Activated CD4-positive, alpha-beta T cell treated with anti-CD3 and anti-CD28 coated beads for 1 hour (primary cell): ENCODE measurements at places on chromosomes 1 and 21.
A peak's percentile ranks its signal among the peaks of the same experiment; 100 is the strongest.

GRCh38 chr1:91948501-91949355, 473 bp upstream of the BRDT start:
- no peak for DNase-seq

DNA sequence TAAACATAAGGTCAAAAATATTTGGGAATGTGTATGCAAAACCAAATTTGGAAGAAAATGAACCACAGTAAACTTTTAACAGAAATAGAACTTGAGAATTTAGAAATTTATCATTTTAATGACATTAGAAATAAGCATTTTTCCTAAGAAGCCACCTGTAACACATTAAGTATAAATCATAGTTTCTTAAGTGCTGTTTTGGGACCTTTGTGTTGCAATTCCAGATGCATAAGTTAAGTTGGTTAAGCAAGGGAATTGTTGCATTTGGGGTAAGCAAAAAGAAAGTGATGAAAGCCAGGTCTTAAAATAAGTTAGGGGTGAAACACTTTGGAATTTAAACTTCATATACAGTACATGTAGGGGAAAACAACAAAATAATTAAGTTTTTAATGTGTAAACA, 49.8 kb downstream of the CDKN2C start:
- no peak for DNase-seq

GRCh38 chr1:76548513-76549100, 318.7 kb upstream of the ST6GALNAC5 start:
- DNase-seq, result no peak

DNA sequence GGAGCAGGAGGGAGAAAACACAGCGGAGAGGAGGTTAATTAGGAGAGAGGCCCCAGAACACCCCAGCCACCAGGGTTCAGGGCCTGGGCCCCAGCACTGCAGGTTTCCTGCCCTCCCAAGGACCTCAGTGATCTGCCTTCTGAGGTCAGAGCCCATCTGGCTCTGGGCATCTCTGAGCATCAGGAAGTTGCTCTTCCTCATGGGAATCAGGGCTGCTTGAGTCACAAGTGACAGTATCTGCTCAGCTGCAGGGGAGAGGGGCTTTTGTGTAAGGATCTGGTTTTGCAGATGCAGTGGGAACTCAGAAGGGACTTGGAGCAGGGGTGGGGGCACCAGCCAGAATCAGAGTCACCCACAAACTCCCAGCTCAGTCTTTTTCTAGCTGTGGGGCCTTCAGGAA, 472.1 kb downstream of the PTPRU start:
- DNase-seq, result no peak

GRCh38 chr1:155013632-155014031, 11.0 kb downstream of the ZBTB7B start:
- no peak for DNase-seq

- peak; percentile 88 for DNase-seq
These were observed 161.2 kb downstream of the RUNX1 start for GRCh38 chr21:34887725-34888568.

GRCh38 chr1:159953536-159954515, at the start of gene SLAMF9:
Gene SLAMF9 (minus strand): TSS chr1:159954237. CDS start chr1:159954137, 100 bp downstream.
- DNase-seq, result no peak

DNA sequence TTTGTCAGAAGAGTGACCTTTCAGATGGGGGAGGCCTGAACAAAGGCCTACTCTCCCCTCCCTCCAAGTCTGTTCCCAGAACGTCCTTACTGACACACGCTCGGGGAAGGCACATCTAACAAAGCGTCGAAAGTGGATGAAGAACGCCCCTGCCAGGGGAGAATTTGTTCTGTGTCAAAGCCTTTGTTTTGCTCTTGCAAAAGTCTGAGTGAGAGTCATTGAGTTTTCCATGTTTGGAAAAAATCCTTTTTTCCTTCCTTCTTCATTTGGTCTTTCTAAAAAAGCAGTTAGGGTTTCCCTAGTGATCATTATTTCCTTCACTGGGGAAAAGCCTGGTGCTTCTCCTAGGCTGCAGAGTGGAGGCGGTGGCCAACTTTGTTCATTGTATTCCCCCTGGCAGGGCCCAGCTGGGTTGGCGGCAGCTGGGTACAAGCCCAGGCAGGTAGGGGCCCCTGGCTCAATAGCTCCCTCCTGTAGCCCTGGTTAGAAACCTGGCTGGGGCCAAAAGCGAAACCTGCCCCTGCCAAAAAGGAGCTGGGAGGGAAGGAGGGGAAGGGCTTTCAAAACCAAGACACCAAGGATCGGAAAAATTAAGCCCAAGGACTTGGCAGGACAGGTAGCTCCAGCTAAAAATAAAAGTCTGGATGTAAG, 81.1 kb downstream of the ITPKB start:
- no peak for DNase-seq

DNA sequence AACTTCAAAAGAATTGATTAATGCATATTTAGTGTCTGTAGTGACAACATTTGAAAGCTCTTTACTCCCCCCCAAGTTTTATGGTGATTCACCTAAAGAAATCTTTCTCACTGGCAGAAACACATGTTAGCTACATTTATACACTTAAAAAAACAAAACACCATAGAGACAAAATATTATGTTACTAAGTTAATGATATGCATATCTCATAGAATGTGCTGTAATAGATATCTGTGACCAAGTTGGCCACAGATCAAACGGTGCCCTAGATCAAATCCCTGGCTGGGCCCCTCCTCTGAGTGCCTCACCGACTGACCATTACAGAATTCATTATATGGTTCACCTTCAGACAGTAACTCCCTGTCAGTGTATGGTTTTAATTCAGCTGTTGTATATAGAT, 322.1 kb upstream of the LYPLAL1 start:
- DNase-seq, result no peak

GRCh38 chr1:98468111-98468717, 193.3 kb upstream of the SNX7 start:
- no peak for DNase-seq

DNA sequence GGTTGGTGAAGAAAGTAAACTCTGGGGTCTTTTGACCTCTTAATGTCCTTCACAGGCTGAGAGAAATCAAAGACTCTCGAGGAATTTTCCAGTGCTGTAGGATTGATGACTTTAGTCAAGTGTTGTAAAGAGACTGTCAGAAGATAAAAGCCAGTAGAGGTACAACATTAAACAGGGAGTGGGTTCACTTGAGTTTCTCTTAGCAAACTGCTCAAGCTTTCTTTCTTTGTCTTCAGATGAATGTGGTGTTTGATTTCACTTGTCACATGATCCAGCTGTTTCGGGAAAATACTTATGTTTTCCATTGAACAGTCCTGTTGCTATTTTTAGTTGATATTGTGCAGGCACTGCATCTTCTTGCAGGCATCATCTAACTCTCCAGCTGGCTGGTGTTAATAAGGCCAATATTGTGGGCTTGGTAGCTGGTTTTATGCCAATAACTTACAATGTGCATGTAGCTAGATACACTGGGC, 45.6 kb downstream of the XCL2 start:
- DNase-seq, result no peak

DNA sequence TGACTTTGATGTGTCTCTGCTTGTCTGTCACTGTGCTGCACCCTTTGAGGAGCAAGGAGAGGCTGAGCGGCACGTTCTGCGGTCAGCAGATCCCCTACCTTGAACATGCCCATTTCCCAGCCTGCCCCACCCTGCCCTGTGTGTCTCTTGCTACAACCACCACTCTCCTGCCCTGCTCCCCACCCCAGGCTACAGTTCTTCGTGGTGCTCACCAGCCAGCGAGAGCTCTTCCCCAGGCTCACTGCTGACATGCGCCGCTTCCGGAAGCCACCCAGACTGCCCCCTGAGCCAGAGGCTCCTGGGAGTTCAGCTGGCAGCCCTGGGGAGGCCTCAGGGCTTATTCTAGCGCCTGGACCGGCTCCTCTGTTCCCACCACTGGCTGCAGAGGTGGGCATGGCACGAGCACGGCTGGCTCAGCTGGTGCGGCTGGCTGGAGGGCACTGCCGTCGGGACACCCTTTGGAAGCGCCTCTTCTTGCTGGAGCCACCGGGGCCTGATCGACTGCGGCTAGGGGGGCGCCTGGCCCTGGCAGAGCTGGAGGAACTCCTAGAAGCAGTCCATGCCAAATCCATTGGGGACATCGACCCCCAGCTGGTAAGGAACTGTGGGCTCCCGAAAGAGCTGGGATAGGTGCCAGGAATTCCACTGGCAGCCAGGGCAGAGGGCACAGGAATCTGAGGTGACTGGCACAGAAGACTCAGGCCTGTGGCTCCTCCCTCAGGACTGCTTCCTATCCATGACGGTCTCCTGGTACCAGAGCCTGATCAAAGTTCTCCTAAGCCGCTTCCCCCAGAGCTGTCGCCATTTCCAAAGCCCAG, 5.6 kb downstream of the HYI start:
- DNase-seq, result no peak

GRCh38 chr1:35576061-35576765, 3.1 kb downstream of the TFAP2E start:
- no peak for DNase-seq

DNA sequence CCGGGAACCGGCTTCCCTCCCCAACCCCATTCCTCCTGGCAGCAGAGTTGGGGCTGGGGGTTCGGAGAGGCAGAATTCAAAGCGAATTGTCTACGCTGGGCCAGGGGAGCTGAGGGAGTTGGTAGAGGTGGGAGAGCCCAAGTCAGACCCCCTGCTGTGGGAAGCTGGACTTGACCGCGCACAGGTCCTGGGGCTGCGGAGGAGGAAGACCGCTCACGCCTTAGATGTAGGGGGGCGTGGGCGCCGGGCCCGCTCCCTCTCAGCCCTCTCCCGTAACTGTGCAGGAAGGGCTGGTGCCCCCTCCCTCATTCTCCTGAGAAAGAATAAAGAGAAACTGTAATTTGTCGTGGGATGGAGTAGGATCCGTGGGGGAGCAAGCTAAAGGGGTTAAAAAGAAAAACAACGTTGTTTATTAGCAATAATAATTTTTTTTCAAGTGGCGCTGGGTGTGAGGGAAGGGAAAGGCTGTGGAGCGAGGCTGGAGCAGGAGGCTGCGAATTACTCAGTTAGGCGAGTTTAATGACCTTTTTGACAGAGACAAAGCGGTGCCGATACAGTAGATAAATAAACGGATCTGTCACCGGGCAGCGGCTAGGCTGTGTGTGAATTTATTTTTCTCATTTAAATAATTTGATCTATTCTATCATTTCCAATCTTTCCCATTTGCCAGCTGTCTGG, 838 bp upstream of the GRIK3 start:
- DNase-seq, result no peak

DNA sequence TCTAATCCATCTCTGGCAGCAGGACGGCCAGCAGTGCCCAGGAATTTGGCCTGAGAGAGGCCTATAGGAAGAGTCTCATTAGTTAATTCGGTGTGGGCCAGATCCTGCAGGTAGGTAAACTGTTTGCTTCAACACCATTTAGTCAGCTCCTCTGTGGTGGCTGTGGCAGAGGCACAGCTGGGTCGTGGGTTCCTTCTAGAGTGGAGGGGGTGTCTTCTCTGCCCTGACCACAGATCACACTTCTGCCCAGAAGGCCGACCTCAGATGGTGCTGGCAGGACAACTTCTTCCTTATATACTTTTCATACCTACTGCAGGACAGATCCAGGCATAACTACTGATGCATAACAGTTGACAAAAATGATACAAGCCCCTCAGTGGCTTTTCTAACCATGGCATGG, 281.4 kb downstream of the RPS6KC1 start:
- DNase-seq, result no peak

- no peak for DNase-seq
These were observed 49.5 kb upstream of the GPR37L1 start for GRCh38 chr1:202073206-202073605.

DNA sequence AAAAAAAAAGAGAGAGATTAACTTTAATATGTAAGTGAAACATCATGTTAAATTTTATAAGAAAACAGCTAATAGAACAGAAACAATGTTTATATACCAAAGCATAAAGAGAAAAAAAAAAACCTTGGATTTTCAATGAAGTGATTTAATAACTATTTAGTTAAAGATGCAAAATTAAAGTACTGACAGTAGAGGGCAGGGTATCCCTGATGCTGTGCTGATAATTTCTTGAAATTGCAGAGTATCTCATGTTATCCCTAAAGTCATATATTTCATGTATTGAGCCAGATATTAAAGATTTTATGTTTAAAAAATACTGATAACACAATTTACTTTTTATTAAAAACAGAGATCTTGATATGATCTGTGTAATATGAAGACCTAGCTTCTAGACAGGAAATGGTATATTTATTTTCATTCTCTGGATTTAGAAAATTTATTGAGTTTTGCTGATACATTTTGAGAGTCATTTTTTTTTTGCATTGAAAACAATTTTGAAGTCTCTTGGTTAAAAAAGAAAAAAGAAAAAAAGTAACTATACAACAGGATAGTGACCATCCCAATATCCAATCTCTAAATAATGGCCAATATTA, 273.2 kb downstream of the USP25 start:
- DNase-seq, result no peak

DNA sequence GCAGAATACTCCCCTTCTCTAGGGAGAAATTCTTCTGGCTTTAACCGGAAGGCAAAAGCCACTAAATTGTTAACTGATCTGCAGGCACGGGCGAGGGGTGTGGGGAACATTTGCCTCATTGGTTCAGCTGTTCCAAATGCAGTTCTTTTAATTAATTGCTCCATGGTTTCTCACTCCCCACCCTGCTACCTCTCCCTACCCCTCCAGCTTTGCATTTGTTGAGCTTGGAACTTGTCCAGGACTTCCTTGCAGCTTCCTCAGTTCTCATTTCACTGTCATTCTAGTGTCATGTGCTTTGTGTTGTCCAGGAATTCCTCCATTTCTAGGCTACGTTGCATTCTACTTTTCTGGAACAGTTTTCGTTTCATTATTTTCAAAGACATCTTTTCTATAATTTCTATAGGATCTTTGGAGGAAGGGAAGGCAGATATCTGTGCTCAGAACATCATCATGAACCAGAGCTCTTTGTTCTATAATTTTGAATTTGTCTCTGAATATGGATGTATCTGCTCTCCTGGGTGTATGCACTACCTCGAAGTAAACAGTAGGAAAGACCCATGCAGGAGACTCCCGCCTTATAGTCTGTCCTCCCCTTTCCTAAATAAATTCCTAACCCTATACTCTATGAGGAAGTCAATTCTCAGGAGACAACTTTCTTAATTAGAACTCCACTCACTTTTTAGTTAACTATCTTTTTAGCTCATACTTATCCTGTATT, 132.4 kb upstream of the LMO4 start:
- DNase-seq, result no peak

DNA sequence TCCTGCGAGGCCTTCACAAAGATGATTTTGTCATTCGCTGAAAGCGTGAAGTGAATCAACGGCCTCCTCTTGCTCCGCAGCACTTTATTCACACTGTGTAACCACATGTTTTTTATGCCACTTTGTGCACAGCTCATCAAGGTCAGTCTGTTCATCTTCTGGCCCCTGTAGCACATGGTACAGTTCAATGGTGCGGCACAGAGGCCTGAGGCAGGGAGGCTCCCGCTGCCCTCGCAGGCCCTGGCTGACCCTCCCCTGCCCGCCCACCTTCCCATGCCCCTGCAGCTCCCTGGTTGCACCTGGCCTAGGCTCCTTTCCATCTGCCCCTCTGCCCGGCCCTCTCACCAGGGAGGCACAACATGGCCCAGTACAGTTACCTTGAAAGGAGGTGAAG, 87.5 kb downstream of the CD247 start:
- DNase-seq, result no peak
